Aorta (tissue), 5 donors: ENCODE measurements at places on chromosomes 2 and 18. TPM values are rescaled to one million over a fixed set of nuclear protein-coding genes. Genes with fewer than 3 reads are reported as not detected.

DNA sequence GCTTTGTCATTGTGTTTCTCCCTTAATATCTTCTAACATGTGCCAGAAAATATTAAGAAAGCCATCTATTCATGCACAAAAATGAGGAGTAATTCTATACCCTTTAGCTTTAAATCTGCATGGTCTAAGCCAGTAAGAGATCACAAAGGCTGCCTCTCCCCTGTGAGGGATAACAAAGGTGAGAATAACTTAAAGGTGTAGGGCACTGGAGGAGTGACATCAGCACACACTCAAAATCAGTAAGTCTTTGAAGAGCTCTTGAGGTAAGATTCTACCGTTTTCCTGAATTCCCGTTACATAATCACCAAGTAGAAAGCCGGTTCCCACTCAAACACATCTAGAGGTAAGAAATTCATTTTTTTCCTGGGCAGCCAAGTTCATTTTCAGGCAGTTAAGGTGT is 123.9 kb upstream of the SULT1C3 start:
- DNase-seq = no peak

GRCh38 chr2:180675170-180675569 is 305.2 kb upstream of the UBE2E3 start:
- no peak for DNase-seq

- DNase-seq = no peak
Observed at GRCh38 chr2:26245810-26246209, 1.1 kb downstream of the HADHB start.

RFTN2 gene
- total RNA-seq = 22.2 TPM

LRRFIP1 gene
- 348 TPM for total RNA-seq
